Right cardiac atrium (tissue), 5 donors: ENCODE measurements at places on chromosomes 3 and 15.

GRCh38 chr3:65836047-65836446 is 202.7 kb downstream of the MAGI1 start:
- no peak for DNase-seq

DNA sequence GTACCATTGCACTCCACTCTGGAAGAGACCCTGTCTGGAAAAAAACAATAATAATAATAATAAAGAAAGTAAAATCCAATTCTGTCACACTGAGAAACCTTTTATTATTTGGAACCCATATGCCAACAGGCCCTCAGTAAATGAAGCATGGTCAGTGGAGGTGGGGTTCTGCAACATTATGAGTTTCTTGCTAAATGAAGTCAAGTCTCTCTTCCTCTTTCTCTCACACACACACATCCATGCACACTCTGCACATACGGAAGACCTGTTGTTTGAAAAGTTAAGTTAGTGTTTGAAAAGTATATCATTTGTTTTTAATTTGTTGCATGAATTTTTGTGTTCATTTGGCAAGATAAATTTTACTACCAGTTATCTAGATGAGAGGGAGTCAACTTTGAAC is 27.8 kb downstream of the GAP43 start:
- DNase-seq, result no peak

DNA sequence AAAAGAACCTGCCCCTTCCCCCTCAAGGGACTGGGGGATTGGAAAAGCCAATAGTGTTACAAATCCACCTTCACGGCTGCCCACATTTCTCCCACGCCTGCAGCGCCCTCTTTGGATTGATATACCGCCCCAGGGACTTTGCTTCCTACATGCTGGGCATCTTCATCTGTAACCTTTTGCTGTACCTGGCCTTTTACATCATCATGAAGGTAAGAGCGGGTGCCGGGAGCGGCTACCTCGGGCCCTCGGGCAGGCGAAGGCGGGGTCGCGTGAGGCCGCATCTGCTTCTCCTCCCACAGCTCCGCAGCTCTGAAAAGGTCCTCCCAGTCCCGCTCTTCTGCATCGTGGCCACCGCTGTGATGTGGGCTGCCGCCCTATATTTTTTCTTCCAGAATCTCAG is 73.1 kb downstream of the USF3 start:
- DNase-seq, result no peak

DNA sequence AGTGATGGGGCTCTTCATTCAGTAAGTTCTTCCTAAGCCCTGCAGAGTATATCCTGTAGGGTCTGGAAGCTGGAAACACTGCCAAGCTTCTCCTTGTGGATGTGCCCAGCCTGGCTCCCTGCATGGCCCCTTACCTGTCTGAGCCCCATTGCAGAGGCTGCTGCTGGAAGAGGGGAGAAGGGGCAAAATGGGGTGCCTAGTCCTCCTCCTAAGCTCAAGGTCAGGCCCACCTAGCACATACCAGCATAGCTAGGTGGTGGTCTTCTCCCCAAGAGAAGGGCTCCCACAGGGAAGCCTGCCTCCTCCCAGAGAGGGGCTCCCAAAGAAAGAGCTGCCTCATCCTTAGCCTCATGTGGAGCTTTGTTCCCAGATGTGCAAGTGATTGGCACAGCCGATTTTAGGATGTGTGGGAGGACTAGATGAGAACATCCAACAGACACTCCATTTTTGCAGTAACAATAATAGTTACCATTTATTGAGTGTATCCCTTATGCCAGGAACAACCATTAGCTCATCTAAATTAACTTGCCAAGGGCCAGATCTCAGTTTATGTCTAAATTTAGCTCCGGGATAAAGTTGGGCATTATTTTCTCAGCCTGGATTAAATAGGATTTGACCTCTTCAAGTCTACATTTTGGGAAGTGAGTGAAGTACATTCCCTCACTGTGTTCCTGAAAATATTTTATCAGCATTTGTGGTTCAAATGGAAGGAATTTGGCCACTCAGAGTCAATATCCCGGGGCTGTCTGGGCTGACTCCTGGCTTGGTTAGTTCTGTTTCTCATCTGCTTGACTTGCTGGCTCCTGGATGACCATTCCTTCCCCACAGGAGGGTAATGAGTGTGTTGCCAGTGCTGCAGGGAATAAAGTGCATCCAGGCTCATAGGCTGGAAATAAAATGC is 291.1 kb upstream of the ROPN1 start:
- DNase-seq, result no peak

DNA sequence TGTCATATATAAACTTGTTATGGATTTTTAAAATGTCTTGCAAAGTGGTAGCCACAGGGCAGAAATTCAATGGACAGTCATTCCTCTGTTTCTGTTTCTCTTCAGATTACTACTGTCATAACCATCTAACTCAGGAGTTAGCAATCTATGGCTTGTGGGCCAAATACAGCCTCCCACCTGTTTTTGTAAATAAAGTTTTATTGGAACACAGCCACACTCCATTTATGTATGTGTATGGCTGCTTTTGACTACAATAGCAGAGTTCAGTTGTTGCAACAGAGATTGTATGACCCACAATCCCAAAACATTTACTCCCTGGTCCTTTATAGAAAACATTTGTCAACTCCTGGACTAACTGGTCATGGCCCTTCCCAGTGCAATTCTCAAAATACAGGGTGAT is 20.0 kb downstream of the SLC27A2 start:
- DNase-seq, result no peak
